Testis (tissue), 5 donors: ENCODE measurements at places on chromosomes 16 and 17. TPM values are rescaled to one million over a fixed set of nuclear protein-coding genes. Genes with fewer than 3 reads are reported as not detected.

DNA sequence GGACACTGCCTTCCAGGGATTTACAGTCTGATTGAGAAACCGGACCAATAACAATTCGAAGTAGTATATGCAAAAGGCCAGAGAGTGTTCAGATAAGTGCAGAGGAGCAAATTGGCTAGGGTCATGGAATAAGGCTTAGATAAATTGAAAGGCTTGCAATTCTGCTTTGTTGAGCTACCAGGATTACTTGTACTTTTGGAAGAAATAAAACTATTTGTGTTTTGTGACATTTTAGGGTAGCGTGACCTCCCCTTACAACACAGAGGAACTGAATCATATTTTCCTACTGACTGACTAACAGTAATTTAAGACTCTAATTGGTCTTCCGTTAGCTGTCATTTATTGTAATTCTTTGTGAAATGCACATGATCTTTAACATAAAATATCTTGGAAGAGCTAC is 104.7 kb downstream of the PITPNC1 start:
- DNase-seq: no peak
- H3K4me1 ChIP-seq: no peaks in the 10 kb centered on the region
- no peak overlapping the region for H3K27ac ChIP-seq
- no peak overlapping the region for H3K4me3 ChIP-seq
- H3K27me3 ChIP-seq: no peaks in the 10 kb centered on the region

GRCh38 chr16:9612267-9612666 is 520.8 kb downstream of the HAPSTR1 start:
- H3K4me3 ChIP-seq: no peak overlapping the region
- no peaks in the 10 kb centered on the region for H3K27me3 ChIP-seq
- H3K4me1 ChIP-seq: peaks cover 4% of the 10 kb centered on the region
- H3K27ac ChIP-seq: no peak overlapping the region
- DNase-seq: no peak
- H3K36me3 ChIP-seq: no peaks in the 10 kb centered on the region

The PIGS gene
- 57.7 TPM for polyA plus RNA-seq

DNA sequence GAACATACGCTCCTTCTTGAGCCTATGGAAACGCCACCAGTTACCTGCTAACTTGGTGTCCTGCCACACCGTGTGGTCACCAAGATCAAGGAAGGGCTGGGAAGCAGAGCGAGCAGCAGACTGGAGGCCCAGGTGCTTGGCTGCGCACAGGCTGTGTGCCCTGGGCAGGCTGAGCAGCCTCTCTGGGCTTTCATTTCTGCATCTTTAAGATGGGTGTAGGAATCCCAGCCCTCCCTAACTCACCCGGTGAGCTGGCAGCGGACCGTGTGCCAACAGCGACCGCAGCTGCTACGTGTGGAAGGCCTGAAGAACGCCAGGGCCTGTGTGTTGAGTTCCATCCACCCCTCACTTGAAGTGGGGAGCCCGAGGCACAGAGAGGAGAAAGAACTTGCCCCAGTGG is 80.0 kb downstream of the IRF8 start:
- no peak for DNase-seq
- no peaks in the 10 kb centered on the region for H3K36me3 ChIP-seq
- H3K4me1 ChIP-seq: no peaks in the 10 kb centered on the region
- H3K27ac ChIP-seq: no peak overlapping the region
- no peaks in the 10 kb centered on the region for H3K27me3 ChIP-seq

- no peak overlapping the region for H3K27ac ChIP-seq
- peak; percentile 74 for DNase-seq
Observed at GRCh38 chr17:14926526-14927122, 338.5 kb downstream of the PMP22 start.
